ENCODE measurements at places on chromosomes 1 and 21.

DNA sequence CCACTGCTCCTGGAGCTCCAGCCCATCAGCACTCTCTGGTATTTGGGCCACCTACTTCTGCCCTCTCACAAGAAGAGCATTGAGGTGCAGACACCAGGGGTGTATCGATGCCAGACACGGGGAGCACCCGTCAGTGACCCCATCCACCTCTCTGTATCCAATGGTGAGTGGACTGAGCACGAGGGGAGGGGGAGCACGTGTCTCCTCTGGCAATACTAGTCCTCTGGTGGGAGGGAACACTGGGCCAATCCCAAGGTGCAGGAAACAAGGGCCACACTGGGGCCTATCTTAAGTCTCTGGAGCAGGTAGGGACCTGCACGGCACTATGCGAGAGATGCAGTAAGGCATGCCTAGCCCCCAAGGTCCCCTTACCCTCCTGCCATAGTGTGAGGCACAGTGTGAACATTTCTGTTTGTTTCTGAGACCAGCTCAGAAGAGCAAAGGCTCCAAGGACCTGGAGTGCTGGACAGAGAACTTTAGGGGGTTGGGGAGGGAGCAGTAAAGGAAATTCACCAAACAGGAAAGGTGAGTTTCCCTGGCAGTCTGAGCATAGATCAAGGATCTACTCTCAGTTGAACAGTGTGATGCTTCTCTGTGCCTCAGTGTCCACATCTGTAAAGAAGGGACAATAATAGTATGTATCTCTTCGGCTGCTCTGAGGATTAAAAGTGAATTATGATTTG lies 2.3 kb downstream of the FCRLB start:
- DNase-seq = no peak

GRCh38 chr1:212182579-212182978 lies 102.6 kb upstream of the PPP2R5A start:
- no peak for DNase-seq

GRCh38 chr1:109361069-109361468 lies 36.6 kb downstream of the SORT1 start:
- no peak for DNase-seq

GRCh38 chr21:42338729-42339715 lies 11.8 kb downstream of the TFF2 start:
- no peak for DNase-seq

- DNase-seq = no peak
Measured at GRCh38 chr1:38991638-38992411, 749 bp downstream of the AKIRIN1 start.

DNA sequence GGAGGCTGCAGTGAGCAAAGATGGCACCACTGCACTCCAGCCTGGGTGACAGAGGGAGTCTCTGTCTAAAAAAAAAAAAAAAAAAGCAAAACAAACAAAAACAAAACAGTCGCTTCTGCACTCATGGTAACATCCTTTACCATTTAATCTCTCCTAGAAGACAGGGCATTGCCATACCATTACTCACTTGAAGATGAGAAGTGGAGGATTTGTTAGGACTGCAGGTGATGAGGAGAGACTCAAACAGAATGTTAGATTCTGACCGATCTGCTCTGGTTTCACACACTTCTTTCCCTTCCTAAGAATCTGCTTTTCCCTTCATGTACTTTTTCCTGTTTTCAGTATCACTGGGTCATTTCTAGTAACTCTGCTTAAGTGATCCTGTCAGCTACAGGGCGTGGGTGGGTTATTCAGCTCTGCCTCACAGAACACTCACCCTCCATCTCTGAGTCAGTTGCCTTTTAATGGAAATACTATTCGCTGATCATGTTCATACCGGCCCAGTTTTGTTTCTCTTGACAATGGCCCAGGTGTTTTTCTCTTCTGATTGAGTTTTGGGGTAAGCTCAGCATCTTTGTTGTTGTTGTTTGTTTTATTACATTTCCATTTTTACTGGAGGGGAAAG lies 148.0 kb upstream of the ERG start:
- DNase-seq = no peak

GRCh38 chr1:193320270-193320669 lies 133.9 kb upstream of the B3GALT2 start:
- no peak for DNase-seq

DNA sequence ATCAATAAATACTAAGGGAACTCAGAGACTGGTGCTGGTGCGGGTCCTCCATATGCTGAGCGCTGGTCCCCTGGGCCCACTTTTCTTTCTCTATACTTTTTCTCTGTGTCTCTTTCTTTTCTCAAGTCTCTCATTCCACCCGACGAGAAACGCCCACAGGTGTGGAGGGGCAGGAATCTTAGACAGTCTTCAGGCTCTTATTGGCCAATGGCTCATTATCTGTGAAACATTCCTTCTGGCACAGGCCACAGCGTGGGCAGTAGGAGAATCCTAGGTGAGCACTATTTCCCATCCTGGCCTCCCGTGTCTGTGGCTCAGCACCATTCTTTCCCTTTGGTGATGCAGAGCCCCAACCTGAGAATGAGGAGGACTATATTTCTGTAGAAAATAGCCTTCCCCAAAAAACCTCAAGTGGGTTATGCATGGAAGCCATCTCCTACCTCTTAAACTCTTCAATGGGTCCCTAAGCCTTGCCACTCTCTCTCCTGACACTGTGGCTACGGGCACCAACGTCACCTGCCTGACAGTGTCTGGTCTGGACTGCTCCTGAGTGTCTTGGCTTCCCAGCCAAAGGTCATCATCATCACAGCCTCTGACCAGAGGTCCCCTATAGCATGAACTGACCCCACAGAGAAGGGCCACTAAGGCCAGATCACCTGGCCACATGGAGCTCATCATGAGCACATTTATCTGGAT lies 6.2 kb upstream of the SLAMF1 start:
- no peak for DNase-seq

DNA sequence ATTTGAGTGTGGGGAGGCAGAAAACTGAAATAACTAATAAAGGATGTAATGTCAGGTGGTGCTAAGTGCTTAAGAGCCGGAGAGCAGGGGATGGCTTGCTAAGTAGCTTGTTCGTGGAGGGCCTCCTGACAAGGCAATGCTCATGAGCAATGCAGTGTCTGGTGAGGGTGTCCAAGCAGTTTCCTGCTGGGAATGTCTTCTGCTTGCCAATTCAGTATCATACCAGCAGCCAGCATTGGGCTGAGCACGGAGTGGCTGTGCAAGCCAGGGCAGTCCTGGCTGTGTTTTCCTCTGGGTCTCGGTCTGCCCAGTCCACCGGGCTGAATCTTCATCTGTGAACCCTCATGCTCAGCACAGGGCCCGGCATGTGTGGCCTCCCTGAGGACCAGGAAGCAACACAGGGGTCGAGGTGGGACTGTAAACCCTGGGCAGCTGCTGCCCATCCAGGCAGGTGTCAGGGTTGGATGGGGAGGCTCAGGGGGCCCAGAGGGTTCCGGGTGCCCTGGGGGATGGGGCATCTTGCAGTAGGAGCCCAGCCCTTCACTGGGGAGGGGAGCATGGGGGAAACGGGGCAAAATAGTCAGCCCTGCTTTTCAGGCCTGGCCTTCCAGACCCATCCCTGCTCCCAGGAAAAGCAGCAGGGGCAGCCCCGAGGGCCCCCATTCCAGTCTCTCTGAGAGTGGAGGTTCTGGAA lies 27.5 kb downstream of the EDN2 start:
- no peak for DNase-seq

- peak; percentile 40 for DNase-seq
Measured at GRCh38 chr1:109239409-109240068, 9.8 kb upstream of the CELSR2 start.

- no peak for DNase-seq
Measured at GRCh38 chr1:1437033-1437903, 1.8 kb downstream of the VWA1 start.

- no peak for DNase-seq
Measured at GRCh38 chr1:182126272-182126800, 64.8 kb upstream of the ZNF648 start.

GRCh38 chr1:43878440-43878839 lies 55.2 kb upstream of the ARTN start:
- DNase-seq = peak; percentile 16

- no peak for DNase-seq
Measured at GRCh38 chr1:56019922-56020321, 559.4 kb downstream of the PLPP3 start.

GRCh38 chr1:230068621-230068873 lies 1.5 kb downstream of the GALNT2 start:
- DNase-seq = no peak

GRCh38 chr1:28571911-28572310 lies 19.0 kb downstream of the TRNAU1AP start:
- no peak for DNase-seq

- no peak for DNase-seq
Measured at GRCh38 chr1:151867321-151867720, 13.8 kb upstream of the THEM5 start.

- peak; percentile 91 for DNase-seq
Measured at GRCh38 chr1:172746091-172746949, 87.4 kb downstream of the FASLG start.

- DNase-seq = no peak
Measured at GRCh38 chr1:203491664-203492063, 2.3 kb upstream of the OPTC start.

GRCh38 chr1:18473195-18473815 lies 7.4 kb upstream of the KLHDC7A start:
- DNase-seq = no peak

DNA sequence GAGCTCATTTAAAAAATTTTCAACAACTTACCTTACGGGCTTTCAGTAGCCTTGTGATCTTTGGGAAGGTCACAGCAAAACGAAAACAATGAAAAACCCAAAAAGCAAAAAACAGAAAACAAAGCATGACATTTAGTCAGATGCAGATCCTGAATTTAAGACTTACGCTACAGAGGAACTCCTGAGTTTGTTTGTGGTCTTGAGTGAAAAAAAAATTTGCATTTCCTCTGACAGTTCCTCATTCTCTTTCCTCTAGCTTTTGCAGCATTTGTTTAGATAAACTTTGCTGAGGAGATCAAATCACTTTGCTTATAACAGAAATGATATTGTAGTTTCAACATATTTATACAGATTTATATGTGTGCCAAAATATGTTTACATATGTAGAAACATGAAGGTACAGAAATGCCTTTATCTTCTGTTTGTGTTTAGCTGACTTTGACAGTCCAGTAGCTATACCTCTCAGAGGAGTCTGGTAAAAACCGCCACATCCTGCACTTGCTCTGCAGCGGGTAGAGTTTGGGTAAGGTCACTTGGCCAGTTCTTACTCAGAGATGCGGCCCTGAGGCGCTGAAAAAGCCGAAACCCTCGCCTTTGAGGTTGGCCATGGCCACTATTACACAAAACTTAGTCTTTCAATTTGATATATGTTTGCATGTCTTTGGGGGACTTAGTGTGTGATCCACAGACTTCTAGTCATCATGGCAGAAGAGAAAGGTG lies 142.5 kb downstream of the TNR start:
- DNase-seq = no peak

DNA sequence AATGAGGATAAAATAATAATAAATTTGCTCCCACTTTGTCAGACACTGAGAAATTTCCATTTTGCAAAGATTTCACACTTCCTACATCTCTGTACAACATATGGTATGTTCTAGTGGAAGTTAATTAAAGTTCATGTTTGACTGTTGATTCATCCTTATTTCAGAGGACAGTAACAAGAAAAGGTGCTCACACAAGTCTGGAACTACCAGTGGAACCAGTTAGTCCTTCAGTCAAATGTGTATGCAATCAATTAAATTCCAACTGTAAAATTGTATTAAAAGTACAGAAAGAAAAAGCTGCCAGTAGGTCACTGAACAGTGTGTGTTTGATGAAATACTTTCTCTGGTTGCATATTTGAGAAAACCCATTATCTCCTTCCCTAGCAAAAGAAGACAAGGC lies 496.0 kb upstream of the PKN2 start:
- DNase-seq = no peak

DNA sequence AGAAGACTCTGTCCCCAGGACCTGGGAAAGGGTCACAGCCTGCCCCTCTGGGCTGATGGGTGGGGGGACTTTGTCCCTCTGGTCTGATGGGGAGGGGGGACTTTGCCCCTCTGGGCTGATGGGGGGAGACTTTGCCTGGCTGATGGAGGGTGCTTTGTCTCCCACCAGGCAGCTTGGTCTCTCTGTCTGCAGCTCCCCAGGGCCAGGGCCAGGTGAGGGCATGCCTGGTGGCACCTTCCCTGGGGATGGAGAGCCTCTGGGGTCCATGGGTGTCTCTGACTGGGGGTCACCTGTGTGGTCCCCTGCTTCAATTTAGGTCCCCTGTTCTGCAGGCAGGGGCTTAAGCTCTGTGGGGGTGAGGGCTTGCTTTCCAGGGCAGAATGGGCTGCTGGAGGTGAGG lies 23.5 kb upstream of the TTC34 start:
- DNase-seq = no peak

DNA sequence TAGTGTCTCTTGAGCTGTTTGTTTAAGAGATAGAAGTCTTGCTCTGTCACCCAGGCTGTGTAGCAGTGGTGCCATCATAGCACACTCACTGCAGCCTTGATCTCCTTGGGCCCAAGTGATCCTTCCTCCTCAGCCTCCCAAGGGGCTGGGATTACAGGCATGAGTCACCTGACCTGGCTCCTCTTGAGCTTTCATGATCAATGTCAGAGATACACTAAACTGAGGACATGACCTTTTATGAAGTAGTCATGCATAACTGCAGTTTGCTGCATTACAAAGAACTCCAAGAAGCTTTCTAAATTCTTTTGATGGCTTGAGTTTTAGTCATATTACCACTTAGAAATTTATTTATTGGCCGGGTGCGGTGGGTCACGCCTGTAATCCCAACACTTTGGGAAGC lies 77.7 kb downstream of the CC2D1B start:
- DNase-seq = no peak

- peak; percentile 61 for DNase-seq
Measured at GRCh38 chr1:244049162-244050013, 1.7 kb upstream of the ZBTB18 start.

DNA sequence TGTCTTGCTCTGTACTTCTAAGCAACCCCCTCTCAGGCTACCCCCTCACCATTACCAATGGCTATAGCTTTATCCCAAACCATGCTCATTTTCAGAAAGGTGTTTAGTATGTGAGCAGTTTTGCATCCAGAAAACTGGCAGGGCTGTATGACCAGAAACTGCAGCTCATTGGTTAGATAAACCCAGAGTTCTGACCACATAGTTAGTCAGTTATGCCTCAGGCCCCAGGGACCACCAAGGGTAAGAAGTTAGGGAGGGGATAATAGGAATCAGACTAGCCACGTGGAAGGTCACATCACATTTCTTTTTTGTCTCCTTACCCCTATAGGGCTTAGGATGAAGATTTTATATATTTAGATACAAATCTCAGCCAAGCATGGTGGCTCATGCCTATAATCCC lies 1.2 kb downstream of the ITGA10 start:
- no peak for DNase-seq

- no peak for DNase-seq
Measured at GRCh38 chr1:93595266-93595665, 86.4 kb downstream of the BCAR3 start.

- peak; percentile 56 for DNase-seq
Measured at GRCh38 chr1:27357281-27358037, 9.3 kb downstream of the MAP3K6 start.

GRCh38 chr1:195026792-195027191 lies 1581.4 kb downstream of the KCNT2 start:
- no peak for DNase-seq

DNA sequence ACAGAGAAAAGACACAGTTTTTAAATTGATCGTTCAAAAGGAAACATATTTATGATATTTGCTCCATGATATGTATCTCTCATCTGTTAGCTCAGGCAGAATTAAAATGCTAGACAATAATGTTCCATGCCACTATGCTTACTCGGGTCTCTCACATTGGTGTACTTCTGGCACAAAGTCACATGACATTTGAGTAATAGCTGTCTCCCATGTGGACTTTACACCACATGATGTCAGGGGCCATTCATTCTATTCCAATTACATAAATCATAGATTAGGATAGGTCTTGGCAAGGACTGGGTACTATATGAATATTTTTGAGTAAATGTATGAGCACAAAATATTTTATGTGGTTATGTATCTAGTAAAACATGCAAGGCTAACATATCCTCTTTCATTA lies 648.4 kb downstream of the PLA2G4A start:
- DNase-seq = no peak

Data from Jurkat, Clone E6-1 (cell line).